ENCODE measurements at places on chromosomes 7 and 10.

GRCh38 chr7:113197274-113197673 lies 78.9 kb upstream of the SMIM30 start:
- no peak for DNase-seq

DNA sequence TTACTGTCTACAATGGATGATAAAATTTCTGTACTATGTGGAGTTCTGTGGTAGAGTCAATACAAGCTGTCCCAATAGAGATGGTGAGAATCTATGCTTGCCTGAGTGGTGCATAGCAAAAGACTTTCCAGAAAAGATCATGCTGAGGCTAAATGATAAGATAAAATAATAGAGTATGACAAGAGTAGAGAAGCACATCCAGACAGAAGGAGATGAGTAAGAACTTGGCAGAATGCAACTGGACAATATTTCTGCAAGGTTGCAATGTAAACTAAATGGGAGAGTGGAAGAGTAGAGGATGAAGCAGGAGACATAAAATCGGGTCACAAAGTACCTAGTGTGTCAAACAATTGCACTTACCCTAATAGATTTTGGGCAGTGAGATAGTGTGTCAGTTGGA lies 347.6 kb downstream of the MDFIC start:
- DNase-seq: no peak

DNA sequence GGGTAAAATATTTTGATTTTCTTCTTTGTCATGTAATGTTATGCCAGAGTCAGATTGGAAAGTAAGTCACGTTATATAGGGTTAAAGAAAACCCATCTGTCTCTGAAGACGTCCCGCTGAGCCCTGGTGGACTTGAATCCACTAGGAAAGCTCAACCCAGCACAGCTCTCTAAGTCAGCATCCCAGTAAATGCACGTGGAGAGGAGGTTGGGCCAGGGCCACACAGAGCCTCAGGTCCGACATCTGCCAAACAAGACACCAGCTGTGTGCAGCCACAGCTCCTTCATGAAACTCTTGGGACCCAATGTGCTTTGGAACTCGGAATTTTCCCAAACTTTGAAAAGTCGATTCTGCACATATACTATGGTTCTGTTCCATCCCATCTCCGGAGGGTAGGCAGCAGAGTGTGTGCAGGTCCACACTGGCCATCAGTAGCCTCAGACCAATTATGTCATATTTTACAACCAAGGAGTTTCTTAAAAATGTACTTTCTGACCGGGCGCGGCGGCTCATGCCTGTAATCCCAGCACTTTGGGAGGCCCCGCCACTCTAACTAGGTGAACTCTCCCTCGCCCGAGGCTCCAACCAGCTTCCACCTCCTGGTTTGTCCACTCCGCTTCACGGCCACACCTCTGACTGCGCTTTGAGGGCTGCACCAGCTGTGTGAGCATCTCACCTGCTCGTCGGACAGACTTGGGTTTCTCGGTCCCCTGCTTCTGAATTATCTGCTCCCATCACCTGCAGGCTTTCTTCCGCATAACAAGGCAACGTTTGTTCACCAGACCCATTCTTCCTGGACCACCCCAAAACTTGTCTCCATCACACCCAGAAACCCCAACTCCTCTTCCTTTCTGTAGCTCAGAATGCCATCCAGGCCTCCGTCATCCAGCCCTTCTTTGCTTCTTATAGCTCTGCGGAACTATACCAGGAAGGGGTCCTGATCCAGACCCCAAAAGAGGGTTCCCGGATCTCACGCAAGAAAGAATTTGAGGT lies 29.7 kb upstream of the DNAJB6 start:
- DNase-seq: no peak

DNA sequence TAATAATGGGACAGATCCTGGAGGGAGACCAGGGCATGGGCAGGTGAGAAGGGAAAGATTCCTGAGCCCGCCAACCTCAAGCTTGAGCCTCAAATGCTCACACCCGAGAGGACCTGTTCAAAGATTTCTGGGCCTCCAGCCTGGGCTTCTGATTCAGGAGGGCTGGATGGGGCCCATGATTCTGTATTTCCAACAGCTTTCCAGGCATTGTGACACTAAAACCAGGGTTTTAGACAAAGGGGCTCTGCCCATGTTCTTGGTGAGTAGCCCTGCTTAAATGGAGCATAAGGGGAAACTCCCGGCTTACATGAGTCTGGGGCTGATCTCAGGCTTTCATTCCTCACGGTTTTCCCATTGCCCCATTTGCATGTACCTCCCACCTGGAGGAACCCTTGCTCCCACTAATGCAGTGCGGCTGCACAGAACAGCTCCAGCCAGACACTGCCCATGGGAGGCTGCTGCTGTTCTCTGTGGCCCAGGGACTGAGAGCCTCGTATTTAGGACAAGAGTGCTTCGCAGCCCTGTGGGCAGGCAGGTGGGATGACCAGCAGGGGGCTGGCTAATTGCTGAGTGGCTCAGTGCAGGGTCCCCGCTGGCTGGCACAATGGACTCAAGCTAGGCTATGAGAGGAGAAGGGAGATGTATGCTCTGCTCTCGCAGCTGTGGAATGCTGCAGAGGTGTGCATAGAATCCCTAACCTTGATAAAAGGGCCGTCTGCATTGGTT lies 135.3 kb upstream of the COBL start:
- DNase-seq: no peak

DNA sequence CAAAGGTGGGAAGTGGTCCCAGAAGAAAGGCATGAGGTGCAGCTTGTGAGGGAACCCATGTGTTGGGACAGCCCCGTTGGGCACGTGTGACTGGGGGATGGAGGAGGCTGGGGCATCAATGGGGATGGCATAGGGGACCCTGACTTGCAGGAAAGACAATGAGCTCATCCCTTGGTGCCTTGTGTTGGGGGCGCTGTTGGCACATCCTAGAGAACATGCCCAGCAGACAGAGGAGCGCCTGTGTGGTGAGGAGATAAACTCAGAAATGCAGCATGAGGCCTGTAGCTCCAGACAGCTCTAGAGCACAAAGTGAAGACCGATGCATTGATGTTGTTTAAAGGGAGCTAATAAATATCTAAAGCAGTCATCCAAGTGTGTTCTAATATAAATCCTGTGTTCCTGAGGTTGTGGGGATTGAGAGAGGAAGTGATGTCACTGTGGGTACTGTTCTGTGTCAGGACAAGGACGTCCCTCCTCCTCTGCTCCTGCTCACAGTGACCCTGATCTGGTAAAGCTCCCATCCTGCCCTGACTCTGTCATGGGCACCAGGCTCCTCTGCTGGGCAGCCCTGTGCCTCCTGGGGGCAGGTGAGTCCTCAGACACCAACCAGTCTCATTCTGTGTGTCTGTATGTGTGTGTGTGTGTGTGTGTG lies 126.1 kb upstream of the PRSS58 start:
- no peak for DNase-seq

- DNase-seq: no peak
Measured at GRCh38 chr7:101164071-101164840, 1.1 kb downstream of the VGF start.

DNA sequence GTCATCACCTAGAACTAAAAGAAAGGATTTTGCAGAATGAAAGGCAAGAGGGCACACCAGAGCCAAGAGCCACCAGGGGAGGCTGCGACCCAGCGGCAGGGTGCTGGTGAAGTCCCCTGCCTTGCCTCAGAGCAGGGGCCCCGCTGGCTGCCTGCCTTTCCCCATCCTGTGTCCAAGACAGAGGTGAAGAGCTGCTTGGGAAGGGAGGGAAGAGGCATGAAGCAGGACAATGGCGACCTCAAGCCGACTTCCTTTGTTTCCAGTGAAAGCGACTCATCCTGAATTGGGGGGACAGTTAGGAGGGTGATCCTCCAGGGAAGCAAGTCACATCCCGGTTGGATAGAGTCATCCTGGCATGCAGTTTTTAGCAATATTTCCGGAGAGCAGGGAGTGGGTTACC lies 255.5 kb upstream of the YAE1 start:
- DNase-seq: no peak

- peak; percentile 41 for DNase-seq
Measured at GRCh38 chr7:158650821-158651225, 53.8 kb downstream of the NCAPG2 start.

DNA sequence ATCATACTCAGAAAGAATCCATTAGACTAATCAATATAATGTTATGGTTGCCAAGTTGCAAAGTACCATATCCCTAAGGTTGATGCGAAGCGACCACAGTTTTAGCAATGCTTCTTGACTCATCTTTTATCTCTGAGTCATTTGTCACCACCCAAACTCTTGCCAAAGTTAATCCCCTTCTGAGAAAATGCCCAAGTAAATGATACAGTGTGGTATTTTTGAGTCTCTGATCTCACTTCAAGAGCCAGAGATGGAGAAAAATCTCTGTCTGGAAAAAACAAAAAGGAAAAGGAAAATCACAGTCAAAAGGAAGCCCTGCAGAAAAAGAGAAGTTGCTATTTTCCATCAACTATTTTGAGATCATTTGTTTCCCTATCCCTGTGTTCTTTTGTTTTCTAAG lies 26.7 kb upstream of the OTUD1 start:
- DNase-seq: peak; percentile 32

- DNase-seq: peak; percentile 42
Measured at GRCh38 chr10:92574548-92575261, 812 bp upstream of the IDE start.

GRCh38 chr7:86913709-86914108 lies 145.7 kb downstream of the ELAPOR2 start:
- DNase-seq: no peak

DNA sequence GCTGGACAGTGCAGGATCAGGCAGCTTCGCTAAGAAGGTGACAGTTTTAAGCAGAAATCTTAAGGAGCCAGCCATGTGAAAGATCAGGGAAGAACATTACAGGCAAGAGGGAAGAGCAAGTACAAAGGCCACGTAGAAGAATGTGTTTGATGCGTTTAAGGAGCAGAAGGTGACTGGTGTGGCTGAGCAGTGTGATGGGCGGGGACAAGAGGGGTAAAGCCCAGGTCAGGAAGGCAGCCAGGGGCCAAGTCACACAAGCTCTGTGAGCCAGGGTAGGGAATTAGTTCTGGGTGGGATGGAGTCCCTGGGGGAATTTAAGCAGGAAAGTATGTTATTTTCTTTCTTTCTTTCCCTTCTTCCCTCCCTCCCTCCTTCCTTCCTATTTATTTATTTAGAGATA lies 166.9 kb downstream of the SH3PXD2A start:
- no peak for DNase-seq

DNA sequence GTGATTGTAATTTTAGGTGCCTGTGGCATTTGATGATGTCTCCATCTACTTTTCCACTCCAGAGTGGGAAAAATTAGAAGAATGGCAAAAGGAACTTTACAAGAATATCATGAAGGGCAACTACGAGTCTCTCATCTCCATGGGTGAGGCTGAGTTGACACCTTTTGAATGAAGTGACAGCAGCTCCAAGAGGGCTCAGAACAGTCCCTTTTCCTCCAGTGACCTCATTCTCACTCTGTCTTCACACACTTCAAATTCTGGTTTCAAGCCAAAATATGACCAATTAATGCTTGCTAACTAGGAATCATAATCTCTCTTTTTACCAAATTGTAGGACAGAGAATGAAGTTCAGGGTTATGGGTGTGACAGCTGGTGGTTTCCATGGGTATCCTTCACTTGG lies 18.9 kb downstream of the ZNF398 start:
- DNase-seq: no peak

DNA sequence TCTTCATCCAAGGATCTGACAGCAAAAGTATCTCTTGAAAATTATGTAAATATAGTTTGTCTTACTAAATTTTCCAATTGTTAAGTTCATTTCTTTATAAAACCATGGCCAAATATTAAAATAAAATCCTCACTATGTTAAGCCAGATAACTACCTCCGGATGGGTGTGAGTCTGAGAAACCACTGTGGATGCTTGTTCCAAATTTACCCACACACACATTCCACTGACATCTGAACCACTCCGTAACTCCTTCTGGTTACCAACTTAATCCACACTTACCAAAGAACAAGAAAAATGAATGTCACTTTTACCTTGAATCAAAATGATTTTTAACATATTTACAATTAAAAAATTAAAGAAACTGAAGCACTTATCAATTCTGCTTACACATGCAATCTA lies 19.7 kb downstream of the CYTH3 start:
- DNase-seq: no peak

DNA sequence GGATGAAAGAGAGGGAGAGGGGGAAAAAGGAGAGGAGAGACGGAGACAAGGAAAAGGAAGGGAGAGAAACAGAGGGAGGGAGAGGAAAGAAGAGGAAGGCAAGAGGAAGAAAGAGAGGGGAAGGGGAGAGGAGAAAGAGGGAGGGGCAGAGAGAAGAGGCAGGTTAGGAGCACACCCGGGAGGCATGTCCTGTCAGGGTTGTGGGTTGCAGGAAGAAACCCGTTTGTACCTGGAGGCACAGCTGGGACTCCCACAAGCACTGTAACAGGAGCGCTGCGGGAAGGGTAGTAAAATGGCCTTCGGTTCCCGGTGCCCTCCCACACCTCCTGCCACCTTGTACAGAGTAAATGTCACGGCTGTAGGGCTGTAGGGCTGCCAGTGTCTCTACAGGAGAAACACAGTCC lies 24.7 kb downstream of the FGFR2 start:
- no peak for DNase-seq

DNA sequence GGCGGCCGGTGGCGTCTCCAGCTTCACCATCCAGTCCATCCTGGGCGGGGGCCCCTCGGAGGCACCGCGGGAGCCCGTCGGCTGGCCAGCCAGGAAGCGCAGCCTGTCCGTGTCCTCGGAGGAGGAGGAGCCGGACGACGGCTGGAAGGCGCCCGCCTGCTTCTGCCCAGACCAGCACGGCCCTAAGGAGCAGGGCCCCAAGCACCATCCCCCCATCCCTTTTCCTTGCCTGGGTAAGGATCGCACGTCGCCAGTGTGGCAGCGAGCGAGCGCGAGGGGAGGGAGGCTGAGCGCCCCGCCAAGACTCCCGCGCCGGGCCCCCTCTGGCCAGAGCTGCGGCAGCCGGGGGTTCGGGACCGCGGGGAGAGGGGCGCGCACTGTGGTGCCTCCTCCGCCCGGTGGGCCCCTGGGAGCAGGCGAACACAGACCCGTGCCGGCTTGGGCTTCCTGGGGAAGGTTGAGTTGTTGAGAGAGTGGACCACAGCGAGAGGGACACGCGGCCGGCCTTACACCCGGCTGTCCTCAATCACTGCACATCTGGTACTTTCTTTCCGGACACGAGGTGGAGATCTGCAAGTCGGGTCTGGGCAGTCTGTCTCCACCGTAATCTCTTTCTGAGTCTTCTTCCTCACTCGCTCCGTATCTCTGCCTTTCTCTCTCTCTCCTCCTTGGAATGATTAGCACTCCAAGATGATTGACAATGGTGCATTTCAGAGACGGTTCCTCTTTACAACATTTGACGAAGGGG lies 652 bp downstream of the HMX2 start:
- no peak for DNase-seq

- DNase-seq: no peak
Measured at GRCh38 chr10:132397036-132397541, at the start of gene PWWP2B. PWWP2B (plus strand) TSS chr10:132397200; CDS start chr10:132397227, 27 bp downstream.

GRCh38 chr7:23759671-23760391 lies 49.8 kb downstream of the STK31 start:
- peak; percentile 60 for DNase-seq

- DNase-seq: peak; percentile 83
Measured at GRCh38 chr10:44801383-44802327, 109.5 kb upstream of the TMEM72 start.

- no peak for DNase-seq
Measured at GRCh38 chr10:94235461-94235860, 127.3 kb downstream of the NOC3L start.
